Smooth muscle cell of trachea (primary cell): ENCODE measurements at places on chromosomes 1 and 21. TPM values are rescaled to one million over a fixed set of nuclear protein-coding genes. Genes with fewer than 3 reads are reported as not detected.

ENAH gene
- 86.2 and 99.9 TPM in 2 replicates for total RNA-seq

FAM167B gene
- total RNA-seq: 0.29 and 0.66 TPM in 2 replicates

GIPC2 gene
- total RNA-seq: 0.33 and 0.73 TPM in 2 replicates

CLIC6 gene
- 1.2 TPM in 2 replicates for total RNA-seq

DENND2D gene
- total RNA-seq: 3.3 and 22.7 TPM in 2 replicates

TTC22 gene
- under 0.01 TPM in 2 replicates for total RNA-seq

TP73 gene
- total RNA-seq: under 0.01 TPM in 1 of 2 replicates, not detected in the other

FALEC gene
- 1.5 TPM in 1 of 2 replicates, not detected in the other for total RNA-seq

LGR6 gene
- total RNA-seq: not detected in 2 replicates

SMG7 gene
- total RNA-seq: 25.0 and 28.0 TPM in 2 replicates

TAS1R3 gene
- total RNA-seq: 0.15 and 0.50 TPM in 2 replicates

PLEKHN1 gene
- 0.33 and 0.58 TPM in 2 replicates for total RNA-seq

CLIC4 gene
- 355 and 485 TPM in 2 replicates for total RNA-seq

SMCP gene
- total RNA-seq: not detected in 2 replicates

PTPRC gene
- total RNA-seq: under 0.01 TPM in 1 of 2 replicates, not detected in the other

OVAAL gene
- total RNA-seq: not detected in 2 replicates

TMPRSS15 gene
- not detected in 2 replicates for total RNA-seq

CLCA1 gene
- total RNA-seq: 0.15 and 0.17 TPM in 2 replicates

SPTA1 gene
- total RNA-seq: under 0.01 TPM in 2 replicates

TFF2 gene
- not detected in 2 replicates for total RNA-seq

HSPA6 gene
- 4.7 and 6.5 TPM in 2 replicates for total RNA-seq

FYB2 gene
- total RNA-seq: not detected in 2 replicates

CD48 gene
- total RNA-seq: not detected in 2 replicates

UBASH3A gene
- not detected in 2 replicates for total RNA-seq

C1orf167 gene
- 0.58 and 0.99 TPM in 2 replicates for total RNA-seq

CR1 gene
- total RNA-seq: under 0.01 TPM in 1 of 2 replicates, not detected in the other

NDC1 gene
- total RNA-seq: 8.6 and 24.4 TPM in 2 replicates

FCRL6 gene
- not detected in 2 replicates for total RNA-seq

MORC3 gene
- total RNA-seq: 30.7 and 31.9 TPM in 2 replicates

PTPRF gene
- total RNA-seq: 24.4 and 59.2 TPM in 2 replicates

S100A1 gene
- total RNA-seq: 0.17 TPM in 1 of 2 replicates, not detected in the other

MYBPH gene
- 0.15 and 2.2 TPM in 2 replicates for total RNA-seq
